ENCODE measurements at places on chromosomes 6 and 20.

DNA sequence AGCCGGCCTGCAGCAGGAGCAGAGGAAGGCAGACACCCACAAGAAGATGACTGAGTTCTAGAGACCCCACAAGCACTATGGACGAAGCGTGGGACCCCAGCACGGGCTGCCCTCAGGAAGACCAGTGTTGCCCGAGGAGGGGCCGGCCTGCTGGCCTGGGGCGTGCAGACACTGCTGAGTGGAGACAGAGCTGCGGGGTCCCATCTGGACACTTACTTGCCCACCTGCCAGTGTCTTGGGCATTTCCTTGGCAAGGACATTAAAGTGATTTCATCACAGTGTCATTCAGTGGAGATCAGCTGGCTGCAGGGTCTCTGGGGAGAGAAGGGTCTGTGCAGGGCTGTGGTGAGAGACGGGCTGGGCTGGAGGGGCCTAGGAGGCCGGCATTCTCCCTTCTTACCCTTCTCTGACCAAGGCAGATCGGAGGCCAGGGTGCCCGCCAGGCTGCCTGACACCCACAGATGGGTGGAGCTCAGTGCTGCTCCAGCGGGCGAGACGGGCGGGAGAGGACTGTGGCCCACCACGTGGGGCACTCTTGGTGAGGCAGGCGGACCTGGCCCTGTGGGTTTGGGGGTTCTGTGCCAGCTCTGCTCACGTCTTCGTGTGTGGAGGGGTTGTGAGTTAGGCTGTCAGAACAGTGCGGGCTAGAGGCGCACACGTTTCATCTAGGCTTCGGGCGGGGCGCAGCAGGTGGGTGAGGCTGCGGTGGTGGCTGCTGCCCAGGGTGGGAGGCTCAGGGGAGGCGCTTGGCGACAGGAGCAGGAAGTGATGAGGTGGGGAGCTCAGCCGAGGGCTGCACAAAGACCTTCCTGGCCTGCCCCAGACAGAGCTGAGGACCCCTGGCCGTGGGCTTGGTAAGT, at the start of gene LIME1:
TSS of gene LIME1 (plus strand) at position 806 of the 860 bp plus-strand sequence. CDS start 886 bp downstream, outside the sequence.
- DNase-seq: peak; percentile 58

DNA sequence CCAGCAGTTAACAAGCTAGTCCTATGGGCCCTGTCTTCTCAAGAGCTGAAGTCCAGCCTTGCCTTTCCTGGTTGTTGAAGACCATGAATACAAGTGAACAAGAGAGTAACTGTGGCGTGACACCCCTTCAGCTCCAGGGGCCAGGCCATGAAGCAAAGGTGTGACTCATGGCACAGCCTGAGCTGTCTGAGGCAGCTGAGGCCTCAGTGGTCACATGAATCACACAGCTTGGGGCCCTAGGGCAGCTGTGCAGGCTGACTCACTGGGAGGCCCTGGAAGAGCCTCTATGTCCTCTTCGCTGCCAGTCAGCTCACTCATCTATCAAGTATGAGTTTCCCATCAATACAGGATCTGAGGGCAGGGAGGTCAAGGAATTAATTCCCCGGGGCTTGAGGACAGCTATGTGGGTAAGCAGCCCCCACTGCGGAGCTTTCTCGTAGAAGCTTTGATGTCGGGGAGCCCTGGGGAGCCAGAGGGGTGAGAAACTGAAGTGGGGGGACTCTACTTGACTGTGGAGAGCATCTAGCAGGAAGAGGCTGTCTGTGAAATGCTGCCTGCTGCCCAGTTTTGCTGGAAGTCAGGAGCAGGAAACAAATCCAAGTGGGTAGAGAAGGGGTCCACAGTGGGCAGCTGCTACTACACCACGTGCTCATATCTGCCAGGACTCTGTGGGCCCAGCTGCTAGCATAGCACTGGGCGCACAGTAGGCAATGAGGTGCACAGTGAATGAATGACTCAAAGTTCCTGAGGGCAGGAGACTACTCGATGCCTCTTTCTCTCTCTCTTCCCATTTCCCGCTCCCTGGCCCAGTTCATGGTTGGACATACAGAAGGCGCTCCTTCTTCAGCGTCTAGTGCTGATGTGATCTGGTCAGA, 13.7 kb upstream of the FAM83C start:
- peak; percentile 86 for DNase-seq

GRCh38 chr20:9200196-9200595, 131.3 kb downstream of the PLCB4 start:
- no peak for DNase-seq

GRCh38 chr6:123780021-123780420, 23.6 kb upstream of the NKAIN2 start:
- no peak for DNase-seq

DNA sequence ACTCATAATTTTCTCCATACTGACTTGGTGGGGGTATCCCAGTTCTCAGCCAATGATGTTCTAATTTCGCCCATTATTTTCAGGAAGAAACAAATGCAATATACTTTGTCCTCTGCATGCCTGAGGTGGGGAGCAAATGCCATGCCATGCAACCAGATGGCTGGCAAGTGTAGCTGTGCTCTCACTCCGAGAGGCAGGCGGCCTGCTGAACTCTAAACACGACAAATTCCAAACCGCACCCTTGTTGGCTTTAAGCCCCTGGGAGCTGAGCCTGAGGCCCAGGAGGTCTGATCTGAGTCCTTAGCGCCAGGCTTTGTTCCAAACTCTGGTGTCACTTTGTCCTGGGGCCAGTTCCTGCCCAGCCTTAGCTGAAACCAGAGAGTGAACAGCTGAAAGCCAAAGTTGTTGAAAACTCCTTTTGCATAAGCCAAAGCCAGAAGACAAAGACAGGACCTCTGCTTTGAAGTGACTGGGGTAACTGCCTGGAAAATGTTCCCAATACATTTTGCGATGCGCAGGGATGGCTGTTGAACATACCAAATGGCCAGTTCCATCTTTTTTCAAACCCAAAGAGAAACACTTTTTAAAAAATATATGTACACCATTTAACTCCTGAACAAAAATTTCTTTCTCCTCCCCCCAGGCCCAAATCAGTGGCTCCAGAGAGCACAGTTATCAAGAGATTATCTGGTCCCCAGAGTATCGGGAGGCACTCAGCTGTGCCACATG, 46.2 kb downstream of the TTI1 start:
- peak; percentile 92 for DNase-seq

- peak; percentile 75 for DNase-seq
Measured at GRCh38 chr6:11732036-11732631, 46.5 kb downstream of the ADTRP start.

GRCh38 chr6:12395898-12396297, 105.7 kb downstream of the EDN1 start:
- no peak for DNase-seq

- DNase-seq: no peak
Measured at GRCh38 chr20:38927902-38928578, 1.8 kb downstream of the FAM83D start.

- no peak for DNase-seq
Measured at GRCh38 chr6:150269857-150270223, 99.0 kb upstream of the IYD start.

DNA sequence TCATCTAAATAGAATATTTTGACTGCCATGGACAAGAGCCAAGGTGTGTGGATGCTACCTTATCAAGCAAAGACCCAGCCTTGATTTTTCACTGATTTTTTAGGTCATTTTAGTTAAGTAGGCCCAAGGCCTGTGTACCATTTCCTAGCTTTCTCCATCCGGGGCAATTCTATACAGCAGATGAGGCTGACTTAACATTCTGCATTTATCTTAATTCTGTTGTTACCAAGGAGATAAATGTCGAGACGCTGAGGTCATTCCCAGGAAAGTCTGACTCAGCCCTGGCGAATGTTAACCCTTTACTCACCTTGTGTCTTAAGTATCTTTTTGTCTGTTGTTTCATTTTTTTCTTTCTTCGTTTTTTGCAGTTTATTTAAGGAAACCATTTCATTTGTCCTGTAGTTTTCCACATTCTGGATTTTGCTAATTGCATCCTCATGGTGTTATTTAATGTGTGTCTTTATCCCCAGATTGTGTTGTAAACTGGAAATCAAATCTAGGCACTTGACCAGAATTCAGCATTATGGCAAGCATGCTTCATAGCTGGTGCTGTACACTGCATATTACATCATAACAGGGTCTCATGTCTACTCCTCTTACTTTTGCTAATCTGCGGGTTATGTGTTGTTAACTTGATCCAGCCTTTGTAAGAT, 277.0 kb downstream of the CDKAL1 start:
- no peak for DNase-seq

DNA sequence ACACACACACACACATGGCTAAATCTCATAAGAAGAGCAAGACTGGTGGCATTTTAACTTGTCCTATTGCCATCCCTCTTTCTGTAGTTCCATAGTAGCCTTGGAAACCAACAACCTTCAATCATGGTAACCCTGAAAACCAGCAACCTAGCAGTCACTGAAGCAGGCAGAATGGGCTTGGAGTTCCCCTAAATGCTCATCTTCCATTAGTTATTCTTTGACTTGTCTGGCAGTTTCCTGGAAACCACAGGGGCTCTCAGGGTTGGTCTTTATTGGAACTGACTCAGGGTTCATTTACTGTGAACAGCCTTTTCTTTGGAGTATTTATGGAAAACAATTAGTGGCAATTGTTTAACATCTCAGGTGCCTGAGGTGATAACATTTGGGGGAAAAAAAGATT, 19.4 kb upstream of the BRPF3 start:
- DNase-seq: no peak

All from psoas muscle (tissue), 8 donors.